ENCODE measurements at places on chromosomes 3 and 15.

- DNase-seq: no peak
These were observed 243.5 kb upstream of the TRIM42 start for GRCh38 chr3:140434261-140434905.

DNA sequence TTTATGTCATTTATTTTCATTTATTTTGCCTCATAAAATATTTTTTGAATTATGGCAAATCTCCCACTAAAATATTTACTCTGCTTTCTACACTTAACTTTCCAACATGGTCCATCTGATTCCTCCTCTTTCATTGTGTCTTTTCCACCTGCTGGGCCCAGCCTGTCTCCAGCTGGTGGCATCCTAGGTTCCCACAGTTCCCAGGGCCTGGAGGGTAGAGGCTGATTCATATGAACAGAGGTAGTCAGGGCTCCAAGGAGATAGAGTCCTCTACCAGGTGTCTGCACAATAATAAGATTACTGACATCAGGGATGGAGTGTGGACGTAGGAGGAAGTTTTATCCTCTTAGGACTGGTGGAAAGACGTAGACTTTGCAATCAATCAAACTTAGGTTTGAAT is 14.3 kb downstream of the ZBTB38 start:
- no peak for DNase-seq

- DNase-seq: no peak
These were observed 109.5 kb downstream of the CGGBP1 start for GRCh38 chr3:87949189-87949878.

GRCh38 chr15:89826671-89827655 is 12.3 kb upstream of the ANPEP start:
- no peak for DNase-seq

DNA sequence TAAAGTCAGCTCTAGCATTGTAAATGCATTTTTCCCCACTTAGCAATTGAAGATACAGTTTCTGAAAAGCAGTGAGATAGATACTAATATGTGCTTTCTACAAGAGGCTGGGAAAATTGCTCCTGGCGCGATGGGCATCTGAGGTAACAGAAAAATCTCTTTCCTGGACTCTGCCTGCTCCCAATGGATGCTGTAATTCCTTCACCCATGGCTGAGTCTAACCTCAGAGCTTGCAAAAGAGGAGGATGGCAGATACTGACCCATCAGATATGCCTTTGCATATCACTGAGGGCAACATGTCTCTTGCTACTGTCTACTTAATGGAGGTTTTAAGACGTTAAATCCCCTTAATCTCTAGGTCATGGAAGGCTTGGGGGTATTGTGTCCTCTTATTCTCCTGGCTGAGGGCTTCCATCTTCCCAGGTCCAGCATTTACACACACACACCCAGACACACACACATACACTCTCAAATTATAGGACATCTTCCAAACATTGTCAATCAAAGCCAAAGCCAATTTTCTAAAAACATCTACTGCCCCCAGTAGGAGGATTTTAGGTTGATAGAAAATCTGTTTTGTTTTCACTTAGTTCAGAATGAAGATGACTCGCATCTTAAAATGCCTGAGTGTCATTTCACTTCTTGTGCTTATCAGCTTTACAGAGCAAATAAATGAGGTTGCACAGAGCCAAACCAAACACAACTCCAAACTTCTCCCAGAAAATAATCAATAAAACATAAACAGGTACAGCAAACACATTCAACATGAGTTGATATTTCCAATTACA is 2.4 kb downstream of the TRPM1 start:
- no peak for DNase-seq

- DNase-seq: no peak
These were observed 266.9 kb downstream of the KCNMB2 start for GRCh38 chr3:178802993-178803693.

DNA sequence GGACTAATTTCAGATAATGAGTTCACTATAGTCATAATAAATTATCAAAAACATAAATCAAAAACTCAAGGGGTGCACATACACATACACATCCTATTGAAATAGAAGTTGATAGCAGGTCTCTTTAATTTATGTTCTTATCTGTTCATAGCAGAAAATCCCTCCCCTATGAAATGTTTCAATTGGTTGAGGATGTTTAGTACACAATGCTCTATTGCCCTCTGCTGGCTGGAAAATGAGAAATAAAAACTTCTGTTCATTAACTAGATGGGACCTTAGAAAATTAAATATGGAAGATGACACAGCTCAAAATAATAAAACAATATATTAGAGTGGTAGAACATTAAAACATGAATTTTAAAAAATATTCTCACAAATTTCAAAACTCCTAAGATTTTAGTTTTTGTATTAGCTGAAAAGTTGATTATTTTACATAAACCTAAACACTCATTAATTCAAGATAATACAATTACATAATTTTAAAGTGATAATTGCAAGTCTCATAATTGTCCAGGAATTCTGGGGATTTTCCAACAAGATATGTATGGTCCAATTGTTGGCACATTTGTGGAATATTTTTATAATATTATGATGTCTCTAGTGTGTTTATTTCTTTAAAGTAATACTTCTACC is 735.0 kb downstream of the ROBO1 start:
- DNase-seq: peak; percentile 42

DNA sequence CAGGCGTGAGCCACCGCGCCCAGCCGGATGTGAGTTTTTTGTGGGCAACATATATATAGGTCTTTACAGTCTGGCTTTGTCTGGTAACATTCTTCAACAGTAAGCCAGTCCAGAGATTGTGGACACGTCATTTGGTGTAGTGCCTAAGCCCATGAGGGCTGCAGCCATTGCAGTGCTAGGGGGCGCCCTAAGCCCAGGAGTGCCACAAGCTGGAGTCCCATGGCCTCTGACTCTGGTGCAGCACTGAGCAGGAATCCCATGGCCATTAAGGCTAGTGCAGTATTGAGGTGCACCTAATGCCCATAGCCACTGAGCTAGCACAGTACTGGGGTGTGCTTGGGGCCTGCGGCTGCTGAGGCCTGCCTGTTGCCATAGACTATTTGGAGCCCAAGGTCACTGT is 136.4 kb upstream of the NDN start:
- DNase-seq: no peak

DNA sequence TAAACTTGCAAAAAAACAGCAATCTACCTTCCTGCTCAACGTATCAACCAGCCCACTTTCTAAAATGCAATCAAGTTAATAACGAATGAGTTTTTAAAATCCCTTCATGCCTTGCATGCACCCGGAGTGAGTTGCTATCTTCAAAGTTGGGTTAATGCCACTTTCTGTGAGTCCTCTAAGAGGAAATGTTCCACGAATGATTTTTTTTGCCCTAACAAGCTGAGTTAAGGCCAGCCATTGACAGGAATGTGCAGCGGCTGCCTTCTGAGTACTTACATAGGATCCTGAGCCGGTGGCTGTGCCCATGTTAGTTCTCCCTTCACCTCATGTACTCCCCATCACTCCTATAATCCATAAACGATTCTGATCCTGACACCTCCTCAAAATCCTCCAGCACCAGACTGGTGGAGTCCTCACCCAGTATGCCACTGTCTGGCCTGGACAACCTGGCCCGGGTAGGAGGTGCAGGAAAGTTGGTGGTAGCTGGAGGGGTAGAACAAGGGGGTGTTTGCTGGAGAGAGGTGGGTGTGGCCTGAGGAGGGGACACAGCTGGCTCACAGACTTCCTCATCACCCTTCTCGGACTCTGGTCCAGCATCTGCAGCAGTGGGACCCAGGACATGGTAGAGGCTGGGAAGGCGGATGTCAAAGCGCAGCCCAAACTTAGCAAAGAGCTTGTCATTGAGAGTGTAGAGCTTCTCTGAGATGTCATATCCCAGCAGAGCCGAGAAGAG is 12.4 kb downstream of the POPDC2 start:
- DNase-seq: no peak

DNA sequence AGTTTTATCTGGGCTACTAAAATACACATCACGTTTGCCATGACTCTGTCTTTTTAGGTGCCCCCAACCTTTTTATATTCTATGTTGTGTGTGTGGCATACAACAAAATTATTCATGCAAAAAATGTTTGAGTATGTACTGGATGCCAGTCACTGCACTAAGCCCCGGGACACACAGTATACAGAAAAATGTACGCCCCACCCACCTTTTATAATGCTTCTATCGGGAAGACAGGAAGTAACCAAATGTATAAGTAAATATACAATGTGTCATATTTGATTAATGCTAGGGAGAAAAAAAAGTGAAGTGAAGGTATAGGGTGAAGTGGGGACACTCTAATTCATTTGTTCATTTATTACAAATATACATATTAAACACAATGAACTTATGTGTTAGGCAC is 503.4 kb upstream of the MDFIC2 start:
- DNase-seq: no peak

- DNase-seq: no peak
These were observed 724.9 kb upstream of the ARRDC4 start for GRCh38 chr15:97235611-97235985.

DNA sequence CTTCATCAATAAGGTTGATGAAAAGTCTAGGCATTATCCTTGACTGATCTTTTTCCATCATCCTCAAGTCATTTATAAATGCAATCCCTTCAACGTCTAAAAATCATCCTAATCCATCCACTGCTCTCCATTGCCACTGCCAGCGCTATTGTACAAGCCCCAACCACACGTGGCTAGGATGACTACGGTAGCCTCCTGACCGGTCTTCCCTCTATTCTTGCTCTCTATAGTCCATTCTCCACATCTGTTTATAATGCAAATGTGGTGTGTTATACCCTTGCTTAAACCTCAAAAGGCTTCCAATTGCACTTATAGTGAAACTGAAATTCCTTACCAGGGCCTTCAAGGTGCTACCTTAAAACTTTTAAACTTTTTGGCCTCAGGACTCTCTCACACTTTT is 410.6 kb upstream of the ADAMTS9 start:
- DNase-seq: no peak

Data from NCI-H1048 (cell line).